ENCODE measurements at places on chromosomes 13 and 19. TPM values are rescaled to one million over a fixed set of nuclear protein-coding genes. Genes with fewer than 3 reads are reported as not detected.

SRRM5 gene
- 0.36 TPM for total RNA-seq

SIGLEC11 gene
- 2.5 TPM for total RNA-seq

DNA sequence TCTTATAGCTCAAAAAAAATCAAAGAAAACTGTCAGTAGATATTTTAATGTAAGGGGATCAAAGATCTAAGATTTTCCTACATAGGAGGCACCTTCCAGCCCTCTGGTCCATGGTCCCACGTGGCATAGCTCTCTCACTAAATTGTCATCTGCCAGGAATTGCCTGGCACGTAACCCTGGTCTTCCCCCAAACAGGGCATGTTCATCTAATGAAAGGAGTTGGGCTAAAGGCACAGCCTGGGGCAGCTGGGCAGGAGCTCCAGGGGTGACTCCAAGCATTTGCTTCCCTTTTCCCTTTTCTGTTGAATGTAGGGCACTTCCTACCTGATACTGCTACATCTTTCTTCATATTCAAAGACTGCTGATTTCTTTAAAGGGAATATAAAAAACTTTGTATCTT, 148.7 kb downstream of the COL4A1 start:
- DNase-seq, result no peak

- peak; percentile 71 for DNase-seq
These were observed 622 bp upstream of the FXYD5 start for GRCh38 chr19:35153701-35154524.

GRCh38 chr13:38228322-38228721, 121.3 kb upstream of the UFM1 start:
- DNase-seq, result no peak

DNA sequence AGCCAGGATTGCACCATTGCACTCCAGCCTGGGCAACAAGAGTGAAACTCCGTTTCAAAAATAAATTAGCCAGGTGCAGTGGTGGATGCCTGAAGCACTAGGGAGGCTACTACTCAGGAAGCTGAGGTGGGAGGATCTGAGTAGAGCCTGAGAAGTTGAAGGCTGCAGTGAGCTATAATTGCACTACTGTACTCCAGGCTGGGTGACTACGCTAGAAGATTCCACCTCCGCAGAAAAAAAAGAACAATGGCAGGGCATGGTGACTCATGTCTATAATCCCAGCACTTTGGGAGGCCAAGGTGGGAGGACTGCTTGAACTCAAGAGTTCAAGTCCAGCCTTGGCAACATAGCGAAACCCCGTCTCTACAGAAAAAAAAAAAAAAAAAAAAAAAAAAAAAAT, 20.5 kb downstream of the HAUS8 start:
- DNase-seq, result no peak

DNA sequence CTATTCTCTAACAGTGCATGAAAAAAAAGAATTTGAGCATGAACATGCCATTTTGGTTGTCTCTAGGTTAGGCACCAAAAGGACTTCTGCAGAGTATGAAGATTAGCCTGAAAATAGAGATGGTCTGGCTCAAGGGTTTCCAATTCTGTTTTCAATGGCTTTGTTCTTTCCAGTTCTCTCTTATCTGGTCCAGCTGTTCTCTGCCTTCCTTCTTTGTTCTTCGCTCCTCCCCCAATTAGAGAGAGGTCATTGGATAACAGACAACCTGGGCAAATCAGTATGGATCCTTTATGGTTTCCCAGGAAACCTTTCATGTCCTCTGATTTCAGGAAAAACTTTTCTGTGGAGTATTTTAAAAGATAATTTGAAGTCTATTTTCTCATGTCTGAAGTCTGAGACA, 623.4 kb downstream of the PCDH17 start:
- no peak for DNase-seq

GRCh38 chr13:34412817-34413375, 529.2 kb upstream of the NBEA start:
- no peak for DNase-seq

- DNase-seq, result peak; percentile 64
These were observed 23.4 kb downstream of the CEBPG start for GRCh38 chr19:33396701-33397535.

- no peak for DNase-seq
These were observed 13.1 kb upstream of the MTIF3 start for GRCh38 chr13:27463500-27463899.

DNA sequence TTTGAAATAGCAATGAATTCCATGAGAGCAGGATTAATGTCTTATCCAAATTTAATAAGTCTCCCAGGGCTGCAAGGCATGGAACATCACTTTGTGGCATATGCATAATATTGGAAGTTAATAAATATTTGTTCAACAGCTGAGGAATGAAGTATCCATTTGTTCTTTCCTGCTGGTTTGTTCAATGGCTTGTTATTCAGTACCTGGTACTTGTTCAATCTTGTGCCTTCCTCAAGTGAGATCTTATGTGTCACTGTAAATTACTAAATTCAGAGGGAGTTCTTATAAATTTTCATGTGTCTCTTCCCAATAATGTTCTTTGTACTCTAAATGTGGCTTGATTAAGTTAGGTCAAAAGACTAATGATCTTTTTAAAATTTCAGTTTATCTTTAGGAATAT, 1105.5 kb upstream of the SPRY2 start:
- no peak for DNase-seq

DNA sequence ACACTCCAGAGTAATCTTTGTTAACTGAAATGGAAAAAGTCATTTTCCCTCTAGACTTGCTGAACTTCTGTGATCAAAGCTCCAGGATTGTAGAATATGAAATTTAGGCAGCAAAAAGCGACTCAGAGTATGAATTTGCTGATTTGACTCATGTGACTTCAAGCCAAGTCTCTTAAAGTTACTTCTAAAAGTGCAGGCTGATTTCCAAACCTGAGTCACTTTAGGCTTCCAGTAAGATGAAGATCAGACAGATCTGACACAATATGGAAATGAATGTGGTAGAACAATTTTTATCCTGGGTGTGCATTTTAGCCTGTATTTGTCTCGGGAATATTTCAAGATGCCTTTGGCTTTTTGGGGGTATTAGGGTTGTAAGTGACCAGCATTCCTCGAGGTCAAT, 151.0 kb upstream of the TMTC4 start:
- DNase-seq, result no peak

DNA sequence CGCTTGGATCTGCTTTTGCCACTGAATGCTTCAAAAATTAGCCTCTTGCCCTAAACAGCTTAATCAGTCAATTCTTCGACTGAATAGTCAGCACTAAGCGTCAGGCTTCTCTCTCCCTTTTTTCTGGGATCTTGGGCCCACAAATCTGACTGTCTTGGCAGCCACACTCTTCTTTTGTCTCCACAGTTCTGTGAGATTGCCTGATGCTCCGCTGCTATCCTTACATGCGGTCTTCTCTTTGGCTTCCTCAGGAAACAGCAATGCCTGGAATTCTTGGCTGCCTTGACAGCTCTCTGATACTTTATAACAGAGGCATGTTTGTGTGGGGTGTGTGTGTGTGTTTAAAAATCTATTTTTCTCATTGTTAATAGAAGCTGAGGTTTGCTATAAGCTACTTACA, 32.6 kb downstream of the ERCC5 start:
- no peak for DNase-seq

DNA sequence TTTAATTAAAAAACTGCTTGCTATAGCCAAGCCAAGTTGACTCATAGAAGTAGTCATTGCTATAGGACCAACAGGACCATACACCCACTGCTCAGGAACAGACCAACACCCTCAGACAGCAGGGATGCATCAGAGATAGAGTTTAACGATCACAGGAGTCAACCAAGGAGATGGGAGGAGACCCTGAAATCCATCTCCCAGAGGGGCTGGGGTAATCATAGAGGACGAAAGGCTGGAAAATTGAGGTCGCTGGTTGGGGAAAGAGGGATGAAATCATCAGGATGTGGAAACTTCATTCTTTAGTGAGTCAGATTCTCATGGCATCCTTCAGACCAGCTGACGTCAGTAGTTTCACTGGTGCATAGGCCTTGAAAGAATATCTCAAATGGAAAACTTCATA, 160.4 kb upstream of the GPC6 start:
- no peak for DNase-seq

DNA sequence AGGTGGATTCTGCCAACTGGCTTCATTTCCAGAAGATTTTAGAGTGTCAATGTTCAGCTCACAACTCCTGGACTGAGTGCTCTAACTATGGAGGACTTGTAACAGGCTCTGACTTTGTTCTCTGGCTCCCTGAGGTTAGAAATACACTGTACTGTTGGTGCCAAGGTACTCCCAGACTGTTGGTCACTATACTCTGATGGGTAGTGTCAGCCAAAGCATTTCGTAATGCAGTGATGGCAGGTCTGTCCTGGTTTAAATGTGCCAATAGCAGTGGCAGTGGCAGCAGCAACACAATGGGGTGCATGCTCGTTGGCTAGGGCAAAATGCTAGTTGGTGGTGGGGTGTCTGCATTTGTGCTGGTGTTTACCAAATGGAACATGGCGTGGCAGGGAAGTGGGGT, 472.2 kb downstream of the TDRD3 start:
- no peak for DNase-seq

Measured in sigmoid colon (tissue), 7 donors.